Eye (tissue), 1 donor: ENCODE measurements at places on chromosomes 7 and 10.

DNA sequence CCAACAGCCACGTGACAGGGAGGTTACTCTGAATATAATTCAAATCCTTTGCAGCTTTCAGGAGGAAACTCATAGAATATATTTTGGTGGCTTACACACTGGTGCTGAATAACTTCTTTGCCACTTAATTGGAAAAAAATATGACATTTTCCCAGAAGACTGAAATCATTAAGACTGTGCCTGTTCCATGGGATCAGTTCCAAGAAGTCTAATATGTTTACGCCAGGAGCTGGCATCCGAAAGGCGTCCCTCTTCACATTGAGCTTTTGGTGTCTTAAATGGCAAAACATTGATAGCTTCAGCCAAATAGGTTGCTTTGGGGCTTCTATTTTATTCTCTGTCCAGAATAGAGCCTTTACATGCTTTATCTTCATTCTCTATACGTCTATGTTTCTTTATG, 917.6 kb upstream of the LRRTM3 start:
- DNase-seq: no peak

- no peak for DNase-seq
These were observed 7.2 kb upstream of the SPAM1 start for GRCh38 chr7:123917878-123918277.

- DNase-seq: no peak
These were observed 481.3 kb downstream of the DNAJB6 start for GRCh38 chr7:157817944-157818700.

DNA sequence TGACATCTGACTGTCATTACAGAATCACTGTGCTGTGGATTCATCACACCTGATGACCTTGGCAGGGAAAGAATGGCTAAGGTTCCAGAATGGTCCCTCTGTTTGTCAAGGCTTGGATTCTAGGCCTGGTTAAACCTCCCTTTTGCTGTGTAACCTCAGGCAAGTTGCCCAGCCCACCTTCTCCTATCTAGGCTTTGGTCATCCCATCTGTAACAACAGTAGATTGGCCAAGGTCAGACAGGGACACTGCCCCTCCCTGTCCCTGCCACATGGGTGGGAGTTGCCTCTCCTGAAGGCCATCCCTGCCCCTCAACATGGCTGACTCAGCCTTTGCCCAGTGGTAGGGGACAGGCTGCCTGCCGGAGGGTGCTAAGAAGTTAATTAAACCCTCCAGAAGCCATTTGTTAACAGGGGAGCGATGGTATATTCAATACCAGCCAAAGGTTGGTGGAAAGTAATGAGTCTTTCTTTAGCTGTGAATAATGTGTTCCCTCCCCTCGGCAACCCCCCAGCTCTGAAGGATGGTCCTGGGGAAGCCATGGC, 149.8 kb upstream of the PCBD1 start:
- DNase-seq: no peak

- DNase-seq: no peak
These were observed 507.2 kb downstream of the TNS3 start for GRCh38 chr7:47074702-47075153.

DNA sequence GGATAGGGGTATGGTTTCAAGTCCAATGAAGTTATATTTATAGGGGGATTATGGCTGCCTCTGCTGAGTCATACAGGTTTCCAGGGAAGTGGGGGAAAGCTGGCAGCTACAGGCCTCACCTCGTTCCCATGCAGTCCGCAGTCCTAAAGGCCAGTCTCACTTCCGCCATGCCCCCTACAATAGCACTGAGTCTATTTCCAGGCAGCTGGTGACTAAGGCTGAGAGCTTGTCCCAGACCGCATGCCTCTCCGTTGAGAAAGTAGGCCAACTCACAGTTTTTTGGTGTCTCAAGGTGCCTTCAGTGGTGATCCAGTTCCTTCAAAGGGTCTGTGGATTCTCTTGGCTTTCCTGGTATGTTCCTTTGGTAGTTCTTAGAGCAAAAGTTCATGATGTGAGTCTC, 203.9 kb upstream of the GLI3 start:
- DNase-seq: no peak

DNA sequence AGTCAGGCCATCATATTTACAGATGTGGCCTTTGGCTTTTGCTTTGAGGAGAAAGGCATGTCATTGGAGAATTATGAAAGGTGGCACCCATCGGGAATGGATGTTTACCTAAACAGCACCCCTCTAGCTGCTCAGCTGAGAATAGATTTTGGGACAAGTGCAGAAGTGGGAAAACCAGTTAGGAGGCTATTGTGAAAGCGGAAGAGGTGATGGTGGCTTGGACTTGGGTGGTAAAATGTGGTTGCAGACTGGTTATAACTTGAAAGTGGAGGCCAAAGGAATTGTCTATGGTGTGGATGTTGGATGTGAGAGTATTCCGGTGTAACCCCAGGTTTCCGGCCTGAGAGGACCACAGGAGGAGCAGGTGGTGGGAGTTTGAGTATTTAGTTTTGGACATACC, 5.2 kb upstream of the SLC12A9 start:
- no peak for DNase-seq

DNA sequence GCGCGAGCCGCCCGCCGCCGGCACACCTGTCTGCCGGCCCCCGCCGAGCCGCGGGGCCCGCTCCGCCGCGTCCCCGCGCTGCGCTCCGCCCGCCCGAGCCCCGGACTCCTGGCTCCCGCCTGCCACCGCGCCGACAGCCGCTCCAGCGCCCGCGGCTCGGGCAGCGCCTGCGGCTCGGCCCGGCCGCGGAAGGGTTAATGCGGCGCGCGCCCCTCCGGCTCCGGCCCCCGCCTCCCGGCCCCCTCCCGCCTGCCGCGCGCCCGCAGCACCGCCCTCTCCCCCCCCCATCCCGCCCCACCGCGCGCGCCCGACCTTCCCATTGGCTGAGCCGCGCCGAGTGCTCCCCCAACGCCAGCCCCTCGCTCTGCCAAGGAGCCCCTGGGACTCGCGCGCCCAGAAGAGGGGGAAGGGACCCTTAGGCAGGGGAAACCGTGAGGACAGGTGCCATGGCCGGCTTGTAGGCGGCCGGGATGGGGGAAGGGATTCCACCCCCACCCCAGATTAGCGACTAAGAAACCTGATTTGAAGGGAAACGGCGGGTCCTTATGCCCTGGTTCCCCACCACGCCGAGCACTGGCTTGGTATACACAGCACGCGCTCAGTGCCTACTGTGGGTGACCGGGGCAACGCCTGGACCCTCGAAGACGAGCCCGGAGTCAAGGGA, at the start of gene KCNH2:
Gene KCNH2, minus strand, starts transcription at position 196 of the 664 bp plus-strand sequence. CDS start 408 bp downstream, outside the sequence.
- DNase-seq: peak; percentile 93

GRCh38 chr10:113853578-113854012, 287 bp downstream of the DCLRE1A start:
- DNase-seq: no peak

DNA sequence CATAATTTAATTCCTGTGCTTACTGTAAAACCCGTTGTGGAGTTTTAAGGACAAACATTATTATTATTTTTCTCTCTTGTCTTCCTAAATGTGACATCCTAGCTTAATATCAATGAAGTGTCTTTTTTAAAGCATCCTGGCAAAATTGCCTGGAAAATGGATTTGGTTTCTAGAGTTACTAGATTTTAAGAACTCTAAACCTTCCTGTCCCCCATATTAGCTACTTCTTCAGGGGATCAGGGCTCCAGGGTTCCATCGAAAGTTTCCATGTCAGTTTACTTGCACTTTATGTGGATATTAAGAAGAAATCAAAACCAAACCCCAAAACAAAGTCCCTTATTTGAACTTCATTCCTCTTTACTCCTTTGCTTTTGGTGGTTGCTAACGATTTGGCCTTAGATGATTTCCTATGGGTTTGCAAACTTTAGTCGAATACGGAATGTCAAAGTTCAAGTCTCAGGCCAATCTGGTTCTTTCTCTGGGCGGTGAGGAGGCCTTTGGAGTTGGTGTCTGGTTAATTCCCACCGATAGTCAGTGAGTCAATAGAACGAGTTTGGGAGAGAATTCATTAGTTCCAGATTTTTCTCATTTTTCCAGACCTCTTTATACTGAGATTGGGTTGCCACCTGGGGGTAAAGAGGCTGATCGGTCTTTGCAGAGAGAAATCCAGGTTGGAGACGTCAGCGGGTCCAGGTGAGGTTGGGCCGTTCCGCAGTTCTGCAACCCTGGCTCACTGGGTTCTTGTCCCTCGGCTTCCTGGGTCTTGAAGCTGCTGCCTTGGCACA, 1.1 kb downstream of the CUX1 start:
- peak; percentile 24 for DNase-seq

- no peak for DNase-seq
These were observed 47.4 kb upstream of the CAMK2B start for GRCh38 chr7:44372560-44373417.

DNA sequence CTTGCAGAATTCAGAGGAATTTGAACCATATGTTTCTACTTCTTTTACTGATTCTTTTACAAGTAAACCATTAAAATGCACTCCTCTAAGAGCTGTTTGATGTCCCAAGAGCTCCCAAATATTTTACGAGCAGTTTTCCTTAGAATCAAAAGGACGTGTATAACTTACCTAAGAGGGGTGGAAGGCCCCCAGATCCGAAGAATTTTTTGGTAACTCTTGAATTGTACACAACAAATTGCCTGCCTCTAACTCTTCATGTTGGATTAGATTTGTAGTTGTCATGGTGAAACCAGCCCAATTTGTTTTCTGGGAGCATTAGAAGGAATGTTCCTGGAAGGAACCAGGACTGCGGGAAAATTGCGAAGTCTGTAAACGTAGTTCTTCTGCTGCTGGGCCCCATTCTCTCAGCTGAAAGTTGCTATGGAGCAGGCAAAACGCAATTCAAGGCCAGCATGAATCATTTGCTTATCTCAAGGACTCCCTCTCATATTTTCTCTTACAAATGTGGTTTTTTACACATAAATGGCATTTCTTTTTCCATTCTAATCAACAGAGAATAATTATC, 124.8 kb upstream of the TMEM72 start:
- DNase-seq: peak; percentile 12

GRCh38 chr7:92934096-92934495, 97.7 kb upstream of the CDK6 start:
- DNase-seq: peak; percentile 53

DNA sequence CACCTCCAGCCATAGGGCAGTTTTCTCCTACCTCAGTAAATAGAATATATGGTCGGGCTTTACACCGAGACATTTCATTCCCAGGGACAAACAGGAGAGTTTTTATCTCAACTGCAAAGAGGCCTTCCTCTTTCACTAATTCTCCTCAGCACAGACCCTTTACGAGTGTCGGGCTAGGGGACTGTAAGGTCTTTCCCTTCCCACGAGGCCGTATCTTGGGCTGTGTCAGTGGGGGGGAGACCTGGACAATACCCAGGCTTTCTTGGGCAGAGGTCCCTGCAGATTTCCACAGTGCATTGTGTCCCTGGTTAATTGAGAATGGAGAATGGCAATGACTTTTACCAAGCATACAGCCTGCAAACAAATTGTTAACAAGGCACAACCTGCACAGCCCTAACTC, 13.2 kb upstream of the ZNF488 start:
- DNase-seq: no peak

GRCh38 chr7:132133501-132133900, 442.8 kb downstream of the PLXNA4 start:
- DNase-seq: no peak

DNA sequence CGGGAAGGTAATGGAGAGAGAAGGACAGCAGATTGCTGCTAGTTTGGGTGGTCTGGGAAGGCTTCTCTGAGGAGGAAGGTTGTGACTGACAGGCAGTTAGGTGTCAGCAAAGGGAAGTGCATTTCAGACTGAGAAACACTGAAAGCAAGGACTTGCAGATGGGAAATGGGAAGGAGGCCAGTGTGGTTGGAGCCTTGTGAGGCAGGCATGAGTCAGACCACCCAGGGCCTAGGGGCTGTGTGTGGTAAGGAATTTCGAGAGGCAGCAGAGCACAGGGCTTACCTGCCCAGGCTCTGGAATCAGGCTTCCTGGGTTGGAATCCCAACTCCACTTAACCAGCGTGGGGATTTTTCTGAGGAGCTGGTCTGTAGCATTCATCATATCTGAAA, 53.5 kb downstream of the NRF1 start:
- peak; percentile 21 for DNase-seq

- DNase-seq: no peak
These were observed 593.6 kb downstream of the DNAJB6 start for GRCh38 chr7:157930441-157930840.

- no peak for DNase-seq
These were observed 631 bp downstream of the OTUD1 start for GRCh38 chr10:23439452-23439960.

DNA sequence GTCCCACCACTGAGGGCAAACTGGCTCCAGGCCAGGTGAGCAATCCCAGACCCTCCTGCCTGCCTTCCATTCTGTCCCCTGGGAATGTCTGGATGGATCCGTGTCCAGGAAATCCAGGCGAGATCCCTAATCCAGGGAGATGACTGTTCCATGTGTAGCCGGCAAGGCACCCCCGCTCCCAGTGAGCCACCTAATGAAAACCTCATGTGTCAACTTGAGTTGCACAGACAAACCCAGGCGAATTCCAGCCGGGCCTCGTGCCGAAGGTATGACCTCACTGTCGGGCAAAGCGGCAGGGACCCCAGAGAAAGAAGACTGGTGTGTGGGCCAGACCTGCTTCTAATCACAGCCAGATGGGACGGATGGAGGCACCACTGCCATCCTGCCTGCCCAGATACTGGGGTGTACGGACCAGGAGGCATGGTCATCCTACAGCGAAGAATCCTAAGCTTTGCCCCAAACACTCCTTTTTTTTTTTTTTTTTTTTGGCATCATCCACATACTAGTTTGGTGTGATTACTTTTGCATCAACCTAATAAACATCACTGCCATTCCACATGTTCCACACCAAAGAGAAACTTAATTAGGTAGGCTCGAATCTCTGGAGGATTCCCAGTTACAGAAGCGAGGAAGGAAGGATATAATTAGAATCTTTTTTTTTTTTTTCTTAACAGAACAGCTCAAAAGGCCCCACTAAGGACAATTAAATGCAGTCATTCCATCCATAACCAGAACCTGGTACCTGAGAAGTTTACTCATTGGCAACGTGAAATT, 313.1 kb downstream of the CALN1 start:
- peak; percentile 74 for DNase-seq

DNA sequence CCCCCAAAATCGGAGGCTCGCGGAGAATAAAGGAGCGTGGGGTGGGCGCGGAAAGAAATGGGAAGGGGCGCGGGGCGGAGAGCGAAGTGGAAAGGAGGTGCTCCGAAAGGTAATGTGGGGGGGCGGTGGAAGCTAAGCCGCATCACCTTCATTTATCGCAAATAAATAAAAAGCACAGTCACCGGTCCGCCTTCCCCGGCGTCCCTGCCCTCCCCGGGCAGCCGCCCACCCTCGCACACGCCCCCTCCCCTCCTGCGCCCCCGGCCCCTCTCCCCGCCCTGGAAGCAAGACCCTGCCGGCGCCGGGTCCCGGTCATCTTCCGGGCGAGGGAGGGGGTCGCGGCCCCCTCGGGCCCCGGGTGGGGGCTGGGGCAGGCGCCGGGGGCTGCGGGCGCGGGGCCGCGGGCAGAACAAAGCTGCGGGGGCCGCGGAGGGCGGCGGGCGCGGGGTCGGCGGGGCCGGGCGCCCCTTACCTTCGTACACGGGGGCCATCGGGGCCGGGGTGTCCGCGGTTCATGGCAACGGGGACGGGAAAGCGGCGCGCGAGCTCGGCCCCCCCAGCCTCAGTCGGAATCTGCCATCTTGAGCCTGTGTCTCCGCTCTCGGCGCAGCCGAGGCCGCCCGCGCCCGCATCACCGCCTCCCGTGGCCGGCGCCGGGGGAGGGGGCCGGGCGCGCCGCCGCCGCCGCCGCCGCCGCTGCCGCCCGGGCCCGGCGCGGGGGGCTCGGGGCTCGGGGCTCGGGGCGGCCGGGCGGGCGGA, 486 bp downstream of the HIPK2 start:
- DNase-seq: peak; percentile 67
